HT-29 (cell line): ENCODE measurements at places on chromosomes 7 and 10. TPM values are rescaled to one million over a fixed set of nuclear protein-coding genes. Genes with fewer than 3 reads are reported as not detected.

DNA sequence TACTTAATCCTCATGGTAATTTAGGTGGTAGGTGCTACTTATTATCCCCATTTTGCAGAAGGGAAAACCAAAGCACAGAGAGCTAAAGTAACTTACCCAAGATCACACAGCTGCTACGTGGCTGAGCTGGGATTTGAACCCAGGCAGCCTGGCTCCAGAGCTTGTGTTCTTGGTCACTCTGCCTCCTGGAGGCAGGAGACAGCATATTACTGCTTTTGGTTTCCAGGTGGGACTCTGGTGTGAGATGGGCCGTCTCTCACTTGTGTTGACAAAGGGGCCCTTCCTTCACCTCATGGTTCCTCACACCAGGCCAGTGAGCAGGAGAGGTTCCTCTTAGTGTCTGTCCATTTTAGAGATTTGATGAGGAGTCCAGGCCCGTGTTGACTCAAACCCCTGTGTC lies 79.8 kb upstream of the PPIF start:
- no peak for DNase-seq

DNA sequence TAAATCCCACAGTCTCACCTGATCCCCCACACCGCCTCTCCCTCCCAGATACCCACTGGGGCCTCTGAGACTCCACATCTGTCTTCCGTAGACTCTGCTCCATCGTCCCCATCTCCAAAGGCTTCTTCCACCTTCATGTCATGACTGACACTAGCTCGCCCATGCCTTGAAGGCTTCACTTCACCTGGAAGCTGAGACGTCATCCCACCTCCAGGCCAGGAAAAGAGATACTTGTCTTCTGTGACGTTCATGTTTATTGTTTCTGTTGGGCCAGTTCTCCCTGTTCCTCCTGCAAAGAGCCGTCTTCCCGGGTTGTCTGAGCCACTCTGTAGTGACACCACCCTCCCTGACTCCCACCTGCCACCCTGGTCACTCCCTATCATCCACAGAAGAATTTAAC lies 3.6 kb upstream of the ZNF862 start:
- DNase-seq = no peak

- DNase-seq = no peak
These were observed 291.7 kb upstream of the HABP2 start for GRCh38 chr10:113261161-113261560.

DNA sequence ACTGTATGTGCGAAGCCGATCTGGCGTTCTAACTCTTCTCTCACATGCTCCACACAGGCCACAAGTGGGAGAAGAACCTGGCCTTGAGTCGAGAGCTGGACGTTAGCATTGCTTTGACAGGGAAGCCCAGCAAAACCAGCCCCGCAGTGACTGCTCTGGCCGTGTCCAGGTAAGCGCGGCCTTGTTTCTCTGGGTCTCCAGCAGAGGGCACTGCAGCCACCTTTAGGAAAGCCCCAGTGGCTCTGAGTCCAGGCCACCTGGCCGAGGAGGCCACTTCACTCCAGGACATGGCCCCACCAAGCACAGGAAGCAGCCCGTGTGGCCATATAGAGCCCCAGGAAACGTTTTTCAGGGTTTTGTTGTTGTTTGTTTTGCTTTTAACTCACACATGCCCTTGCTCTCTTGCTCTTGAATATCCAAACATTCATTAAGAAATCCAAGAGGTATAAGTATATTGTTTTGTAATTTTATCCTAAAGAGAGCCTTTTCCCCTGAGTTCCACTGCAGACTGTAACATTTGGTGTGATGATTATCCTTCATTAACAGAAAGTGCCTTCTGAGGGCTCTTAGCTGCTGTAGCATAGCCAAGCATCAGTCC lies 41.8 kb upstream of the LRRC18 start:
- DNase-seq = peak; percentile 85

- no peak for DNase-seq
These were observed 696.9 kb upstream of the NRP1 start for GRCh38 chr10:34031400-34031799.

GRCh38 chr7:100867040-100867775 lies at the start of gene TRIP6:
TSS of gene TRIP6 (plus strand) at chr7:100867387. CDS start at chr7:100867498, 111 bp downstream.
- peak; percentile 68 for DNase-seq

DNA sequence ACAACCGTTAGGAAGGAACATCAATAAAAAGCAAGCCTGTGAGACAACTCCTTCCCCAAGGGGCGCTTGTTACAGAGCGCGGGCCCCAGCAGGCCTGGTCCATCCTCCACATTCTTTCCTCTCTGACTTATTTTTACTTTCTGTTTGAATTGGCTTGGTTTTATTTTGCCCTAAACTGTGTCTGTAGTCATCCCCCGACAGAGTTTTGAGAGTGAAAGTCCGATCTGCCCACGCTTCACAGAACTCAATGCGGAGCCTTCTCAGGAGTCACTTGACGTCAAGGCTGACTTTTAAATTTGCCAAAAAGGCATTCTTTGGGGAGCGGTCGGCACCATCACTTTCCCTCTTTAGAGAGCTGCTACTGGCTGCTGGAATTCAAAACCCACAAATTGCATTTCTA lies 150.1 kb upstream of the KLF6 start:
- DNase-seq = no peak

DNA sequence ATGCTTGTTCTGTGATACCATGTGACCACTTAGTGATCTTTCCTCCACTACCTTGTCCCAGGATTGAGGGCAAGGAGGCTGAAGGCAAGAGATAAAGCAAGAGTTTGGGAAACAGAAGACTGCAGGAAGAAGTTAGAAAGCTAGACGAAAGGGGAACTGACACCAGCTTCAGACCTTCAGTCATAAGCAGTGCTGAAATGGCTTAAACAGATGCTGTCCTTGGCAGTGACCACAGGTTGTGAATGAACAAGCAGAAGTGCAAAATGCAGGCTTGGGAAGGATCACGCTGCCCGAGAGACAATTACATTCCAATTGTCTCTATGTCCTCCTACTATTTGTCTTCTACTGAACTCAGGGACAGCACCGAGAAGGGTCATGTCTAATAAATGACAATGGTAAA lies 704.9 kb upstream of the AUTS2 start:
- DNase-seq = no peak

DNA sequence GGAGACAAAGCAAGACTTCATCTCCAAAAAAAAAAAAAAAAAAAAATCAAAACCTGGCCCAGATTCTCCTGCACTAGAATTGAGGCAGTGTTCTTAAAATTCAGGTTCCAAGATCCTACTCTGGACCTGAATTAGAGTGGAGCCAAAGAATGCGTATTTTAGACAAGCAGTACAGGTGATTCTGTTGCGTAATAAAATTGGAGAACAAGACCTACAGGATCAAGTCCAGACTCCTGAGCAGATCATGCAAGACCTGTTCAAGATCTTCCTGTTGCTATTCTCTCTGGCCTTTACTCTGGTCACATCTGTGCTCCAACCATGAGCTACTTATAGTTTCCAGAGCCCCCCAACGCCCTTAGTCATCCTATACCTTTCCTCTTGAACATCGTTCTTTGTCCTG lies 51.5 kb upstream of the RSBN1L start:
- no peak for DNase-seq

DNA sequence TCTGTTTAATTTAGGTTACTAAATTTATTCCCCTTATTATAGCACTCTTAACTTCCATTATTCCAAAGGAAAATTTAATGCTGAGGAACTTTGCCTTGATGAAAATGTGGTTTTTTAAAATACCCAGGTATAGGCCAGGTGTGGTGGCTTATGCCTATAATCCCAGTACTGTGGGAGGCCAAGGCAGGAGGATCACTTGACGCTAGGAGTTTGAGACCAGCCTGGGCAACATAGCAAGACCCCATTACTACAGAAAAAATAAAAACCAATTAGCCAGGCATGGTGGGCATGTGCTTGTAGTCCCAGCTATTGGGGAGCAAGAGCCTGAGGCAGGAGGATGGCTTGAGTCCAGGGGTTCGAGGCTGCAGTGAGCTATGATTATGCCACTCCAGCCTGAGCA lies 32.4 kb downstream of the TMEM243 start:
- no peak for DNase-seq

DNA sequence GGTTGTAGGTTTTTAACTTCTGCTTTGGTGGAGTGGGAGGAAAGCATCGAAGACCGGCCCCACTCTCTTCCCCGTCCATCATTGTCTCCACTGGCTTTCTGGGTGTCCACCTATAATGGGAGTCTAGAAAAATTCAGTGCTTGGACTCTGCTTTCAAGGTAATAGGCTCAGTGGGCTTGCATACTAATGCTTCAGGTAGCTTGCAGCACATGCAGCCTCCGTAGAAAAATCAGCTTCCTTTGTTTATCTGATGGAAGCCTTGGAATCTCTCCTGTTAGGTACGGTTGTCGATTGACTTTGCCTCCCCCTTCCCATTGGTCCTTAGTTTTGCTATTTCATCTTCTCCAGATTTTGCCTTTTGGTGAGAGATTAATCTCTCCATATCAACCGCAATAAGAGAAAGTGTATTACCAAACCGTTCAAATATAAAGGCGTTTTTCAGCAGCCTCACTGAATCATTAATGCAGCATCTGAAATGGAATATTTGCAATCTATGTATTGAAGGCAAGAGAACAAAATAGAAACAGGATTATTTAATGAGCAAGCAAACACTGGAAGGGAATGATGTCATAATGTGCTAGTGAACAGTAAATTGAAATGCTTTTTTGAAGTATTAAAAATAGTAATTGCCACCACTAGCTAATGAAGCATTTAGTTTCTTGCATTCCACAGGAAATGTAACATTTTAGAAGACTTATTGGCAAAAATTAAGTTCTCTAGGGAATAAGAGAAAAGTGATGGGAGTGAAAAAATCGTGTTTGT lies 944 bp downstream of the AVL9 start:
- peak; percentile 61 for DNase-seq

- DNase-seq = no peak
These were observed 713.1 kb downstream of the DNAJB9 start for GRCh38 chr7:109282726-109283125.

- no peak for DNase-seq
These were observed 1038.3 kb downstream of the LRMDA start for GRCh38 chr10:76469675-76470074.

DNA sequence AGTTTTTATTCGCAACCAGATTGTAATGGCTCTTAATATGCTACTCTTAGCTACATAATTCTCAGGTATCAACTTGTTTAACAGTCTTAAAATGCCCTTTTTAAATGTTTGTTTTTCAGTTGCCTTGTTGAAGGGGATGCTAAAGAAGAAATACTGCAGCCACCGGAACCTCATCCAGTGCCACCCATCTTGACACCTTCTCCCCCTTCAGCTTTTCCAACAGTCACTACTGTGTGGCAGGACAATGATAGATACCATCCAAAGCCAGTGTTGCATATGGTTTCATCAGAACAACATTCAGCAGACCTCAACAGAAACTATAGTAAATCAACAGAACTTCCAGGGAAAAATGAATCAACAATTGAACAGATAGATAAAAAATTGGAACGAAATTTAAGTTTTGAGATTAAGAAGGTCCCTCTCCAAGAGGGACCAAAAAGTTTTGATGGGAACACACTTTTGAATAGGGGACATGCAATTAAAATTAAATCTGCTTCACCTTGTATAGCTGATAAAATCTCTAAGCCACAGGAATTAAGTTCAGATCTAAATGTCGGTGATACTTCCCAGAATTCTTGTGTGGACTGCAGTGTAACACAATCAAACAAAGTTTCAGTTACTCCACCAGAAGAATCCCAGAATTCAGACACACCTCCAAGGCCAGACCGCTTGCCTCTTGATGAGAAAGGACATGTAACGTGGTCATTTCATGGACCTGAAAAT lies 69.5 kb upstream of the RSBN1L start:
- no peak for DNase-seq

CRYGN gene
- total RNA-seq = 1.4 TPM in 1 of 2 replicates, not detected in the other

HMX3 gene
- total RNA-seq = not detected in 2 replicates

SDHAF3 gene
- 8.3 and 13.1 TPM in 2 replicates for total RNA-seq

CEP55 gene
- total RNA-seq = 38.1 and 42.0 TPM in 2 replicates

ATOH7 gene
- total RNA-seq = 0.29 TPM in 1 of 2 replicates, not detected in the other

SFRP4 gene
- not detected in 2 replicates for total RNA-seq

FAM221A gene
- total RNA-seq = 27.7 and 30.4 TPM in 2 replicates

GARIN1A gene
- total RNA-seq = under 0.01 and 0.86 TPM in 2 replicates

CYP3A7 gene
- 0.10 TPM in 1 of 2 replicates, not detected in the other for total RNA-seq
